Astrocyte (in vitro differentiated cells and primary cell): ENCODE measurements at places on chromosomes 13 and 19.
A peak's percentile ranks its signal among the peaks of the same experiment; 100 is the strongest.

DNA sequence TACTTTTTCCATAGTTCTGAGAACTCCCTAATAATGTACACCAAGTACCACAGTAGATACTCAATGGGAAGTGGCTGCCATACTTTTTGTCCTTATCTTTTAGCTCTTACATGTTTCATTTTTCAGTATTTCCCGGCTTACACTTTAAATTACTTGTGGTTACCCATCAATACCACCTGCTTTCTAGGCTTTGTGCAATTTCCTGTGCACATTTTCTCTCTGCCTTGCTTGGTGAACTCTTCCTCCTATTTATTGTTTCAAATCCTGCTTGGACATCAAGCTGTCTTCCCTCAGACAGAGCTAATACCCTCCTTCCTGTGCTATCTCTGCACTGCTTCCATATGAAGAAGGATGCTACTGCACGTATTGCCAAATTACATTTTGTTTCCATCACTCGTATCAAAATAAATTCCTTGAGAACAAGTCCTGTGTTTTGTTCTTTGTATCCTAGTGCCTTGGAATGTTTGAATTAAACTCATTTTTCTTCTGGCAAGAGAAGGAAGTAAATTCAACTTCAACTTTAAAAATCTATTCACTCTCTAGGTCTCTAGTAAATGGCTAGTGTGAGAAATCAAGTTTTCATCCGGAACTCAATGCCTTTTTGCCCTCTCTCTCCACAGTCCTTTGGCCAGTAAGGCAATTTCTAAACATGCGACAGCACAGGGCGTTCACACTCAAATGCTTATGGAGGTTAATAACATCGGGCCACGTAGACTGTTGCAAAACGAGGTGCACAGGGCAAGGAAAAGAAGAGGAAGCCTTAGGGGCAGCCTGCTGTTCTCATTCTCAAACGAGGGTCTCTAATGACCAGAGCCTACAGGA, 5.6 kb downstream of the ZAR1L start:
- H3K4me1 ChIP-seq, result no peaks in the 10 kb centered on the region
- H3K4me3 ChIP-seq, result no peak overlapping the region
- H3K27me3 ChIP-seq, result no peaks in the 10 kb centered on the region
- no peak overlapping the region for H3K27ac ChIP-seq
- H3K36me3 ChIP-seq, result no peaks in the 10 kb centered on the region

- H3K4me1 ChIP-seq, result no peaks in the 10 kb centered on the region
- H3K4me3 ChIP-seq, result peak within 1 kb of the TSS; percentile 93
- peaks cover 3% of the 10 kb centered on the region for H3K36me3 ChIP-seq
These were observed at the start of gene ZNF677 for GRCh38 chr19:53254411-53255341. TSS of gene ZNF677 (minus strand) at chr19:53254873. CDS start at chr19:53251550, 3,323 bp downstream.

DNA sequence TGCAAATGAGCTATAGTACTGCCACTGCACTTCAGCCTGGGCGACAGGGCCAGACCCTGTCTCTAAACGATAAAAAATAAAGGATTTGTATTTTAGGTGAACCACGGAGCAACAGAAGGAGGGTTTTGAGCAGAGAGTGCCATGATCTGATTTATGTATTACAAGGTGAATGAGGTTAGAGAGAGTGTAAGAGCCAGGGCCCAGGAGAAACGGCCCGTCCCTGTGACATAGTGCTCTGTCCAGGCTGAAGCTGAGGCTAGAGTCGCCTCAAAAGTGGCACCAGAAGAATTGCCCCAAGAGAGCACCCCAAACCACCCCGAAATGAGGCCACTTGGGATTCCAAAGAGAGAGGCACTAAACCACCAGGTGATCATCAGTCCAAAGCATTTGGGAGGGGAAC, 16.9 kb downstream of the MAG start:
- no peak for DNase-seq
- no peak overlapping the region for H3K4me3 ChIP-seq
- H3K36me3 ChIP-seq, result no peaks in the 10 kb centered on the region
- H3K27me3 ChIP-seq, result no peaks in the 10 kb centered on the region
- no peaks in the 10 kb centered on the region for H3K4me1 ChIP-seq

DNA sequence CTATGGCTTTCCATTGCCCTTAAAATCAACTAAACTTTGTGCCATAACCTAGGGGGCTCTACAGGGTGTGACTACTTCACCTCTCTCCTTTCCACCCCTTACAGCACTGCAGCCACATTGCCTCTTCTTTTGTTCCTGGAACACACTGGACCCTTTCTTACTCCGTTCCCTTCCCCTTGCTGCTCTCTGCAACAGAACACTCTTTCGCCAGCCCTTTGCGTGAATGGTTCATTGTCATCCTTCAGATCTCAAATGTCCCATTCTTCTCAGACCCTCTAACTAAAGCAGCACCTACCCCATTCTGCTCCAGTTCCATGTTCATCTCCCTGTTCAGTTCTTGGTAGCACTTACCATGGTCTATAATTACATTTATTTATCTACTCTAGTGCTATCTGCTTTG, 208.3 kb downstream of the OXGR1 start:
- no peak overlapping the region for H3K4me3 ChIP-seq
- H3K36me3 ChIP-seq, result no peaks in the 10 kb centered on the region

GRCh38 chr13:114162533-114162922, 16.5 kb upstream of the CFAP97D2 start:
- peaks cover 5% of the 10 kb centered on the region for H3K27me3 ChIP-seq
- H3K27ac ChIP-seq, result no peak overlapping the region
- H3K36me3 ChIP-seq, result no peaks in the 10 kb centered on the region
- peaks cover 7% of the 10 kb centered on the region for H3K4me1 ChIP-seq
- no peak for DNase-seq
- no peak overlapping the region for H3K4me3 ChIP-seq

GRCh38 chr13:43360892-43361610, 337.7 kb downstream of the DNAJC15 start:
- peak overlapping the region; percentile 3 for H3K27ac ChIP-seq
- no peaks in the 10 kb centered on the region for H3K36me3 ChIP-seq
- peaks cover 25% of the 10 kb centered on the region for H3K4me1 ChIP-seq
- DNase-seq, result peak; percentile 51
- no peaks in the 10 kb centered on the region for H3K27me3 ChIP-seq
- no peak overlapping the region for H3K4me3 ChIP-seq

- peaks cover 4% of the 10 kb centered on the region for H3K27me3 ChIP-seq
- H3K4me3 ChIP-seq, result no peak overlapping the region
- no peaks in the 10 kb centered on the region for H3K36me3 ChIP-seq
- H3K4me1 ChIP-seq, result no peaks in the 10 kb centered on the region
- DNase-seq, result peak; percentile 74
These were observed 16.8 kb downstream of the FPR2 start for GRCh38 chr19:51777570-51778462.

DNA sequence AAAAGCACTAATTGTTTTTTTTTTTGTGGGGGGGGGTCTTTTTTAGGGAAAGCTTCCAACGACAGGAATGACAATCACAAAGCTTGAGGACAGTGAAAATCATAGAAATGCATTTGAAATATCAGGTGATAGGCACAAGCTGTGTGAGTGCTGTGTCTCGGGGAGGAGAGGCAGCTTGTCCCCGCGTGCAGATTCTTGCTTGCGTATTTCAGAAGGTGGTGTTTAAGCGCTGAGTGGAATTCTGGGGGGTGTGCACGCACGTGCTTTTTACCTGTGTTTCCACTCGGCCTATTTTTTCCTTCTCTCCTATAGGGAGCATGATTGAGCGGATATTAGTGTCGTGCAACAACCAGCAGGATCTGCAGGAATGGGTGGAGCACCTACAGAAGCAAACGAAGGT, 40.2 kb upstream of the TEX29 start:
- no peaks in the 10 kb centered on the region for H3K27me3 ChIP-seq
- peaks cover 25% of the 10 kb centered on the region for H3K4me1 ChIP-seq
- H3K27ac ChIP-seq, result peak overlapping the region; percentile 98
- peaks cover 30% of the 10 kb centered on the region for H3K36me3 ChIP-seq

DNA sequence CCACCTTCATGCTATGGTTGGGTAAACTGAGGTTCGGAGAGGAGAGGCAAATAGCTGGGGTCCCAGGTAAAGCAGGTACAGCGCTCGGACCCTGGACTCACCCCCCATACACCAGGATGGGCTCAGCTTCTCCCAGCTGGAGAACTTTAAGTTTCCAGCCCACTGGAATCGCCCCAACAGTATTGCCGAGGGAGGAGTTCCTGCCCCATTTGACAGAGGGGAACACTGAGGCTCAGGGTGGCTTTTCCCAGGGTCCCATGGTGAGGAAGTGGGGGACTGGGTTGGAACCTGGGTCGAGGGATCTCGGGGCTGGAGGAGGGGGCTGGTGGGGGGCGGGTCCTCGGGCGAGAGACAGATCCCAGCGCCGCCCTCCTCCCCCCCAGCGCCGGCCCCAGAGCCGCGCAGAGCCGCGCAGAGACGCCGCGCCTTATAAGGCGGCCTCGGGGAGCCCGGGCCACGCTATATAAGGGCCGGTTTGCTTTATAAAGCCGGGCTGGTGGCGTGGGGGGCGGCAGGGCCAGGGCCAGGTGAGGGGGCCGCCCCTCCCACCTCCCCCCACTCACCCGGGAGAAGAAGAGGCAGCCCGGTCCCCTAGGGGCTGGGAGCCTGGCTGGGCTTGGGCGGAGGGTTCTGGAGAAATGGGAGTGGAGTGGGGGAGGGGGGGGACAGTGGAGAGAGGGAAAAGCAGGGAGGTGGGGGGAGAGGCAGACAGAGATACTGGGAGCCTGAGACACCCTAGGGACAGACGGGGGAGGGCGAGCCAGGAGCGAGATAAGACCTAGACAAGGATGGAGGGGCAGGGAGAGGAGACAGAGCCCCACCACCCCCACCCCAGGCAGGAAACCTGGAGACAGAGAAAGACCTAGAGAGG, 1.1 kb downstream of the CNN1 start:
- peaks cover 3% of the 10 kb centered on the region for H3K36me3 ChIP-seq
- H3K27me3 ChIP-seq, result no peaks in the 10 kb centered on the region
- no peak for DNase-seq
- H3K4me3 ChIP-seq, result peak overlapping the region; percentile 67
- H3K4me1 ChIP-seq, result peaks cover 34% of the 10 kb centered on the region
- peak overlapping the region; percentile 85 for H3K27ac ChIP-seq

DNA sequence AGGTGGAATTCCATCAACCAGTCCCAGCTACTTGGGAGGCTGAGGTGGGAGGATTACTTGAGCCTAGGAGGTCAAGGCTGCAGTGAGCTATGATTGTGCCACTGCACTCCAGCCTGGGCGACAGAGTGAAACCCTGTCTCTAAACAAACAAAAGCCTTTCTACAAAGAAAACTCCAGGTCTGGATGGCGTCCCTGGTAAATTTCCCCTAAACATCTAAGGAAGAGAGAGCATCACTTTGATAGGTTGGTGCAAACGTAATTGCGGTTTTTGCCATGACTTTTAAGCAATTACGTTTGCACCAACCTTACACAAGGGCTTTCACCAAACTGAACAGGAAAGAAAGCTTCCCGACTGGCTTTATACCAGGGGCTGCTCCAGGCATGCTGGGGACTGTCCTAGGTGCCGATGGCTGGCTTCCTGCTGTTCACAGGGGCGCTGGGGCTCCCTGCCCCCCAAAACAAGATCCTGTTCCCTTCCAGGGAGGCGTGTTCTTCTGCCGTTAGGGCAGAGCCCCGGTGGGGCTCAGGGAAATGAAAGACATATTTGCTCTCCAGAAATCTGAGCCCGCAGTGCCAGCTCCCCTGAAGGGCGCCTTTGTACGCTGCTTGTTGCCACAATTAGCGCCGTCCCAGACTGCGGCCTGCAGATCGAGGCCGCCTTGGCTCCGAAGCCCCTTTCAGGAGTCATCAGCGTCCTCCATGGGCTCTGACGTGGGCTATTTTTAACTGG, 38.7 kb upstream of the KLF2 start:
- no peak overlapping the region for H3K4me3 ChIP-seq
- peaks cover 20% of the 10 kb centered on the region for H3K4me1 ChIP-seq
- H3K27ac ChIP-seq, result no peak overlapping the region
- H3K36me3 ChIP-seq, result no peaks in the 10 kb centered on the region

- no peaks in the 10 kb centered on the region for H3K36me3 ChIP-seq
- no peak overlapping the region for H3K27ac ChIP-seq
- no peak for DNase-seq
- peaks cover 3% of the 10 kb centered on the region for H3K4me1 ChIP-seq
These were observed 79.2 kb downstream of the TBC1D4 start for GRCh38 chr13:75402787-75403186.

GRCh38 chr13:71576571-71576970, 290.4 kb downstream of the DACH1 start:
- no peak overlapping the region for H3K4me3 ChIP-seq
- H3K27ac ChIP-seq, result no peak overlapping the region
- H3K4me1 ChIP-seq, result no peaks in the 10 kb centered on the region
- no peaks in the 10 kb centered on the region for H3K27me3 ChIP-seq
- H3K36me3 ChIP-seq, result no peaks in the 10 kb centered on the region
- DNase-seq, result no peak

- no peak overlapping the region for H3K4me3 ChIP-seq
- H3K4me1 ChIP-seq, result no peaks in the 10 kb centered on the region
- DNase-seq, result no peak
These were observed 1.4 kb upstream of the CD209 start for GRCh38 chr19:7748756-7749155.

DNA sequence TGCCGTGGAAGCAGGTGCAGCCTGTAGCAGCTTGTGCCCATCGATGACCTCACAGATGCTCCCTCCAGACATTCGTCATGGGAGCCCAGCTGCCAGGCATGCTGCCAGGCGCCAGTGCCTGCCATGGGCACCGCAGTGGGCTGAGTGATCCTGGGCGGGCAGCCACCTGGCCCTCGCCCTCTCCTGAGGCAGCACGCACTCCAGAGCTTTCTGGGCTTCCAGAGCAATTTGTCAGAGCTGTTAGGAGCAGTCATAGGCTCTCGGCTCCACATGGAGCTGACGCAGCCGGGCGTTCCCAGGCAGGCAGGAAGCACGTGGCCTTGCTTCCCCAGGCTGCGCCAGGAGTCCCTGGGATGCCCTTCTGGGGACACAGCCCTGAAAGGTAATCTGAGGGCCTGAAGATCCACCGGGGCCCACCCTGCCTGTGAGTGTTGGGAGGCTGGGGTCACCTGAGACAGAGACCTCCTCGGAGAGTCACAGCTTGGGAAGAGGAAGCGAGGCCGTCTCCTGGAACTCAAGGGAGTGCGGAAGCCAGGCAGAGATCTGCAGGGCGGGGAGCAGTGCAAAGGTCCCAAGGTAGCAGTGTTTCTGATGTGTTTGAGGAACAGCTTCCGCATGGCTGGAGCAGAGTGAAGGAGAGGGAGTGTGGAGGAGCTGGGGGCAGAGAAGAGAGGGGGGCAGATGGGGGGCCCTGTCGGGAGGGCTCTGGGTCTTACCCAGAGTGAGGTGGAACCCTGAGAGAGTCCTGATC, 50.6 kb downstream of the DPF1 start:
- H3K36me3 ChIP-seq, result peaks cover 4% of the 10 kb centered on the region
- no peaks in the 10 kb centered on the region for H3K27me3 ChIP-seq
- peak; percentile 78 for DNase-seq
- peaks cover 5% of the 10 kb centered on the region for H3K4me1 ChIP-seq
- no peak overlapping the region for H3K4me3 ChIP-seq
